ENCODE measurements at places on chromosomes 1 and 21. TPM values are rescaled to one million over a fixed set of nuclear protein-coding genes. Genes with fewer than 3 reads are reported as not detected.

GRCh38 chr1:5678759-5679158 lies 313.5 kb downstream of the NPHP4 start:
- no peaks in the 10 kb centered on the region for H3K4me1 ChIP-seq
- no peaks in the 10 kb centered on the region for H3K36me3 ChIP-seq
- no peak overlapping the region for H3K4me3 ChIP-seq
- H3K27ac ChIP-seq = no peak overlapping the region
- DNase-seq = no peak
- peaks cover 3% of the 10 kb centered on the region for H3K27me3 ChIP-seq

DNA sequence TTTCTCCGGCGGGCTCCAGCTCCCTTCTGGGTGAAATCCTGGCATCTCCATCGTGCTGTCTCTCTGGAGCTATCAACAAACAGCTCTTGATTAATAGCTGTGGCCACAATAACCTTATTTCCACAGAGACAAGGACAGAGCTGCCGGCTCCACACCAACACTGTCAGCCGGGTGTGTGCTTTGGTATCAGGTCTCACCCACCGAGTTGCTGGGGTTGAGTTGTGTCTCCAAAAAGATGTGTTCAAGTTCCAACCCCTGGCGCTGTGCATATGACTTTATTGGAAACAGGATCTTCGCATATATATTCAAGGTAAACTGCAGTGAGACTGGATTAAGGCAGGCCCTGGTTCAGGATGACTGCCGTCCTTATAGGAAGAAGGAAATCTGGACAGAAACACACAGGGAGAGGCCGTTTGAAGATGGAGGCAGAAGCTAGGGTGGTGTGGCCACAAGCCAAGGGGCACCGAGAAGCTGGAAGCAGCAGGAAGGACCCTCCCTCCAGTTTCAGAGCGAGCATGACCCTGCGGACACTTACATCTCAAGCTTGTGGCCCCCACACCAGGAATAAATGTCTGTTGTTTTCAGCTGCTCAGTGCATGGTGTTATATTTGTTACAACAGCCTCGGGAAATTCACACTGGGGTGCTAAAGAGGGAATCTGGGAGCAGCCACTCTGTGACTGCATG lies 88.4 kb upstream of the TMPRSS2 start:
- H3K4me1 ChIP-seq = no peaks in the 10 kb centered on the region
- H3K27ac ChIP-seq = no peak overlapping the region
- DNase-seq = no peak
- no peak overlapping the region for H3K4me3 ChIP-seq

DNA sequence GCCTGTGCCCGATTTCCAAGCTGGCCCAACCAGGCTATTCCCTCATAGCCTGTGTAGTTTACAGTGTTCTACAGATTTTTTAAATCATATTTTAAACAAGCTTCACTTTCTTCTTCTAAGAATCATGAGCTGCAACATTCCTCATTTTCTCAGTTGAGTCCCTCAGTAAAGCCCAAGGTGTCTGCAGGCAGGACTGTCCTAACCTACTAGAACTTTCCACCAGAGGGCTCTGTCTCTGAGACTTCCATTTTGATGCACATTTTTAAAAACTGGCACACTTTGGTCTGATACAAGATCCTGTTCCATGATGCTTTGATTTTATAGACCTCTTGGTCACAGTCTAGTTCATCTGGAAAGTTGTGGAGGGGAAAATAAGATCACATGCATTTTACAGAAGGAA lies 21.6 kb upstream of the SLAMF6 start:
- H3K36me3 ChIP-seq = peaks cover 13% of the 10 kb centered on the region
- peaks cover 38% of the 10 kb centered on the region for H3K4me1 ChIP-seq
- H3K27me3 ChIP-seq = no peaks in the 10 kb centered on the region
- DNase-seq = peak; percentile 60

- no peak for DNase-seq
- no peaks in the 10 kb centered on the region for H3K36me3 ChIP-seq
- H3K27me3 ChIP-seq = no peaks in the 10 kb centered on the region
- no peak overlapping the region for H3K4me3 ChIP-seq
- no peaks in the 10 kb centered on the region for H3K4me1 ChIP-seq
Observed at GRCh38 chr1:2604844-2605508, 18.4 kb downstream of the PRXL2B start.

GRCh38 chr1:81392526-81393226 lies 408.1 kb upstream of the ADGRL2 start:
- no peak overlapping the region for H3K4me3 ChIP-seq
- no peak overlapping the region for H3K27ac ChIP-seq
- H3K36me3 ChIP-seq = no peaks in the 10 kb centered on the region
- H3K4me1 ChIP-seq = no peaks in the 10 kb centered on the region
- no peak for DNase-seq

DNA sequence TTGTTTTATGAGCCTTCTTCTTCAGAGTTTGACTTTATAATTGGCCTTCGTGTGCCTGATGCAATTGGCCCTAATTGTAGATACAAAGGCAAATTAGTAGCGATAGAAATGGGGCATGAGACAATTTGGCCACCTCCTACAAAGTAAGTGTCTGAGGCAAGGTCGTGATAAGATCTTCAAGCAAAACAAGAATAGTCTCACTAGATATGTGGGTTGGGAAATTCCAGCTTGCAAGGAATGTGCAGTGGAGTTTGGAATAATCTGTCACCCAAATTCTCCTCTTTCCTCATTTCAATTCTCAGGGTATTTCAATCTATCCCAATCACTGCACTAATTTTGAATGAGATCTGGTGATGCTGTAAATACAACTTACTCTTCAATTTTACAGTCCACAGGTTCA lies 11.4 kb upstream of the TSNAX start:
- H3K4me1 ChIP-seq = no peaks in the 10 kb centered on the region
- H3K4me3 ChIP-seq = no peak overlapping the region
- no peaks in the 10 kb centered on the region for H3K27me3 ChIP-seq
- no peak for DNase-seq
- no peaks in the 10 kb centered on the region for H3K36me3 ChIP-seq
- H3K27ac ChIP-seq = no peak overlapping the region

GRCh38 chr1:201988601-201989000 lies 6.2 kb downstream of the RNPEP start:
- H3K27ac ChIP-seq = no peak overlapping the region
- DNase-seq = no peak
- H3K4me3 ChIP-seq = no peak overlapping the region
- peaks cover 9% of the 10 kb centered on the region for H3K36me3 ChIP-seq
- H3K27me3 ChIP-seq = no peaks in the 10 kb centered on the region

- H3K36me3 ChIP-seq = no peaks in the 10 kb centered on the region
- no peaks in the 10 kb centered on the region for H3K4me1 ChIP-seq
- H3K27ac ChIP-seq = no peak overlapping the region
- no peaks in the 10 kb centered on the region for H3K27me3 ChIP-seq
- DNase-seq = no peak
- no peak overlapping the region for H3K4me3 ChIP-seq
Observed at GRCh38 chr1:178046591-178047270, 47.2 kb upstream of the RASAL2 start.

GRCh38 chr1:15736892-15737261 lies 819 bp downstream of the SLC25A34 start:
- H3K36me3 ChIP-seq = no peaks in the 10 kb centered on the region
- H3K4me3 ChIP-seq = no peak overlapping the region
- DNase-seq = no peak

DNA sequence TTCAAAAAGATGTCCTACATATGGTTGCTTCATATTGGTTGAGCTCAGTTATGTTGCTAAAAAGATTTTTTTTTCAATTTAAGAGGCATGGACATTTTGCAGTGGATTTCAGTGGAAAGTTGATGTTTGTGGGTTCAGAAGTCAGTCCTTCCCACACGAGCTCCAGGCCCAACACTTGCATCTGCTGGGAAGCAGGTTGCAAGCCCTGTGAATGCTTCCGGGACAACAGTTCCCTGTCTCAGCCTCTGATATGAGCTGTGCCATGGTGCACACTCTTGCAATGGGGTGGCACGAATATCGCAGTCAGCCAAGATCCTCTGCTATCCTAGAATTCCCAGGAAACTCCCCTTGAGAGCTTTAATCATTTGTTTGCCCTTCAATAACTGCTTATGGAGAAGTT lies 30.3 kb upstream of the ABCG1 start:
- H3K27ac ChIP-seq = peak overlapping the region; percentile 85
- no peaks in the 10 kb centered on the region for H3K27me3 ChIP-seq
- no peaks in the 10 kb centered on the region for H3K36me3 ChIP-seq
- peak overlapping the region; percentile 21 for H3K4me3 ChIP-seq
- DNase-seq = no peak

- no peaks in the 10 kb centered on the region for H3K27me3 ChIP-seq
- no peak overlapping the region for H3K4me3 ChIP-seq
- no peak for DNase-seq
- peaks cover 12% of the 10 kb centered on the region for H3K4me1 ChIP-seq
Observed at GRCh38 chr1:165635329-165635728, 4.3 kb downstream of the MGST3 start.

GRCh38 chr21:39088031-39088370 lies 95.2 kb downstream of the PSMG1 start:
- no peak for DNase-seq
- no peaks in the 10 kb centered on the region for H3K36me3 ChIP-seq
- H3K27me3 ChIP-seq = no peaks in the 10 kb centered on the region
- no peak overlapping the region for H3K27ac ChIP-seq

GRCh38 chr1:31639543-31639942 lies 5.1 kb downstream of the PEF1 start:
- no peak overlapping the region for H3K27ac ChIP-seq
- no peak for DNase-seq
- peaks cover 24% of the 10 kb centered on the region for H3K36me3 ChIP-seq
- H3K4me3 ChIP-seq = no peak overlapping the region
- peaks cover 41% of the 10 kb centered on the region for H3K4me1 ChIP-seq

- H3K4me3 ChIP-seq = no peak overlapping the region
- H3K36me3 ChIP-seq = no peaks in the 10 kb centered on the region
- H3K27me3 ChIP-seq = no peaks in the 10 kb centered on the region
- H3K4me1 ChIP-seq = peaks cover 4% of the 10 kb centered on the region
Observed at GRCh38 chr1:244659694-244660093, 6.8 kb downstream of the DESI2 start.

DNA sequence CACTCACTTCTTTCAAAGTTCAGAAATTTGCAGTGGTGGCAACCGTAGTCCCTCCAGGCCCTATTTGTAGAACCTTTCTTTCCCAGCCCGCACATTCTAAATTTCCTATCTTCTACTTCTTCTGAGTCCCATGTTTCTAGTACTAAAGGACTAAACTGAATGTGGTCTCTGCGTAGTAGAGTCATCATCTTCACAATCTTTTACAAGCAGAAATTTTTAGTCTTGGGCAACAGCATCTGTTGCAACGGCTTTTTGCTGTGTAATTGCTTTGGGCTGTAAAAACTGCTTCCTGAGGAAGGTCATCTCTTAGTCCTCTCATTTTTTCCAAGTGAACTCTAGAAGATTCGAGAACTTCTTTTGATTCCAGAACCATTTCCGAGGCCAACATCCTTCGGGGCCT lies 23.9 kb downstream of the VAV3 start:
- no peaks in the 10 kb centered on the region for H3K36me3 ChIP-seq
- DNase-seq = no peak
- no peaks in the 10 kb centered on the region for H3K4me1 ChIP-seq
- H3K27me3 ChIP-seq = no peaks in the 10 kb centered on the region
- no peak overlapping the region for H3K27ac ChIP-seq
- H3K4me3 ChIP-seq = no peak overlapping the region

GRCh38 chr1:63924600-63924999 lies 150.8 kb downstream of the ROR1 start:
- no peaks in the 10 kb centered on the region for H3K4me1 ChIP-seq
- DNase-seq = no peak
- H3K27me3 ChIP-seq = no peaks in the 10 kb centered on the region
- H3K27ac ChIP-seq = no peak overlapping the region

DNA sequence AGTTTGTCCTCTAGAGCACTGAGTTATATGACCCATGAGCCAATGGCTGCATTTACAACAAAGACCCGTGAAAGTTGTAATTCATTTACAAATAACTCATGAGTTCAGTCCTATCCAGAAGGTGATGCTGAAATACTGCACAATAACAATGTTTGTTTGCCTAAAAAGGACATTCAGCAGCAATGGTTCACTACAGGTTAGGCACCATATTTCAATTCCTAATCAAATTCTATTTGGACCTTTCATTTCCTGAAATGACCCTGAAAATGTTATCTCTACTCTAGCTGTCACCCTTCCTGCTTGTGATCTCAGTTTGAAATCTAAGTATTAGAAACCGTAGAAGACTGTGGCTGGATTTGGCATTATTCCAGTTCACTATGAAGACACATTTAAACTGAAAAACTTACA lies 191.2 kb upstream of the SAMSN1 start:
- no peak overlapping the region for H3K4me3 ChIP-seq
- no peaks in the 10 kb centered on the region for H3K4me1 ChIP-seq
- no peak for DNase-seq
- no peak overlapping the region for H3K27ac ChIP-seq
- H3K36me3 ChIP-seq = no peaks in the 10 kb centered on the region
- H3K27me3 ChIP-seq = no peaks in the 10 kb centered on the region

GRCh38 chr21:18960306-18960705 lies 556.7 kb upstream of the TMPRSS15 start:
- DNase-seq = no peak
- H3K4me1 ChIP-seq = no peaks in the 10 kb centered on the region
- H3K36me3 ChIP-seq = no peaks in the 10 kb centered on the region
- no peak overlapping the region for H3K4me3 ChIP-seq
- H3K27me3 ChIP-seq = no peaks in the 10 kb centered on the region

- H3K4me1 ChIP-seq = no peaks in the 10 kb centered on the region
- DNase-seq = no peak
- no peaks in the 10 kb centered on the region for H3K36me3 ChIP-seq
- no peak overlapping the region for H3K27ac ChIP-seq
Observed at GRCh38 chr1:150552911-150553289, 3.7 kb downstream of the ADAMTSL4 start.

DNA sequence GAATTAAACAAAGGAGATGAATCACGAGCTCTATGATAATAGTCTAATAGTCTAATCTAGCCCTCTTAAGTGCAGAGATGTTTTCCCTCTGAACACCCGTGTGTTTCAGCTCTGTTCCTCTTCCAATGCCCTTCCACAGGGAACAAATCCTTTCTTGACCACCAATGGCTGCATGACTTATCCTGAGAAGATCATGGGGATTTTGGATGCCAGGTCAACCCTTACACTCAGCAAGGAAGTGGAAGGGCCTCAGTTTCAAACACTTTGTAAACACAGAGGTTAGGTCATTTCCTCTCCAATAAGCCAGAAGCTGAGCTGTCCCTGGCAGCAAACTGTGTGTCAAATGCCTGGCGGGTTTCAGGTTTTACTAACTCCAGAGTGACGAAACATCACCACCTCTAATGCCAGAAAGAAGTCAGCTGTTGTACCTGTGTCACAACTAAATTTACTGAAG lies 200.0 kb downstream of the GABPA start:
- H3K4me1 ChIP-seq = no peaks in the 10 kb centered on the region
- no peaks in the 10 kb centered on the region for H3K27me3 ChIP-seq
- no peak for DNase-seq
- no peak overlapping the region for H3K4me3 ChIP-seq

GRCh38 chr1:200525090-200525987 lies 95.2 kb downstream of the KIF14 start:
- H3K4me1 ChIP-seq = peaks cover 18% of the 10 kb centered on the region
- no peak overlapping the region for H3K27ac ChIP-seq
- no peaks in the 10 kb centered on the region for H3K36me3 ChIP-seq
- no peaks in the 10 kb centered on the region for H3K27me3 ChIP-seq
- no peak for DNase-seq

GBP5 gene
- 101 TPM for total RNA-seq

MEX3A gene
- 0.05 TPM for total RNA-seq

CELA3B gene
- total RNA-seq = not detected

NHLH1 gene
- 0.11 TPM for total RNA-seq

SGIP1 gene
- total RNA-seq = not detected

EPHA10 gene
- not detected for total RNA-seq

CAMSAP2 gene
- total RNA-seq = 11.4 TPM

ENSA gene
- total RNA-seq = 157 TPM

LAX1 gene
- 18.6 TPM for total RNA-seq

ZFP69B gene
- 4.8 TPM for total RNA-seq

RXFP4 gene
- total RNA-seq = not detected
